ENCODE measurements at places on chromosomes 12 and 14.

- no peak for DNase-seq
Observed at GRCh38 chr12:102948941-102949352, 8.5 kb upstream of the ASCL1 start.

GRCh38 chr12:104352106-104352713 is 48.7 kb downstream of the EID3 start:
- DNase-seq, result no peak

DNA sequence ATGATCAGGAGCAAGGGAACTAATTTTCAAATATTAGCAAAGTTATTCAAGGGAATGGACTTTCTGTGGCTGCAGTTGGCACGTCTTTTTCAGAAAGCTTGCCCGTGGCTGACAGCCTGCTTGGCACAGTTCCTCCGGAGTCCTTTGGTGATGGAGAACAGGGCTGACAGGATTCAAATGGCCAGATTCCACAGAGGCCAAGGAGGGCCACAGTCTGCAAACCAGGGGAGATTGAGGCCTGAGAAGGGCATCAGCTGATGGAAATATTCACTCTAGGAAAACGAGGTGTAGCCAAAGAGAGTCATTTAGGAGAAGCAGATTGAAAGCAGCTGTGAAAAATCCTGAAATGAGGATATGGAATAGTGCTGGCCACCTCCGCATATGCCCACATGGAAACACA is 178.3 kb downstream of the EMP1 start:
- DNase-seq, result no peak

- DNase-seq, result no peak
Observed at GRCh38 chr14:94306047-94306978, 13.2 kb upstream of the SERPINA10 start.

GRCh38 chr14:98198385-98198784 is 1073.6 kb downstream of the BCL11B start:
- no peak for DNase-seq

- DNase-seq, result no peak
Observed at GRCh38 chr12:44058366-44058765, 222.5 kb downstream of the TMEM117 start.

DNA sequence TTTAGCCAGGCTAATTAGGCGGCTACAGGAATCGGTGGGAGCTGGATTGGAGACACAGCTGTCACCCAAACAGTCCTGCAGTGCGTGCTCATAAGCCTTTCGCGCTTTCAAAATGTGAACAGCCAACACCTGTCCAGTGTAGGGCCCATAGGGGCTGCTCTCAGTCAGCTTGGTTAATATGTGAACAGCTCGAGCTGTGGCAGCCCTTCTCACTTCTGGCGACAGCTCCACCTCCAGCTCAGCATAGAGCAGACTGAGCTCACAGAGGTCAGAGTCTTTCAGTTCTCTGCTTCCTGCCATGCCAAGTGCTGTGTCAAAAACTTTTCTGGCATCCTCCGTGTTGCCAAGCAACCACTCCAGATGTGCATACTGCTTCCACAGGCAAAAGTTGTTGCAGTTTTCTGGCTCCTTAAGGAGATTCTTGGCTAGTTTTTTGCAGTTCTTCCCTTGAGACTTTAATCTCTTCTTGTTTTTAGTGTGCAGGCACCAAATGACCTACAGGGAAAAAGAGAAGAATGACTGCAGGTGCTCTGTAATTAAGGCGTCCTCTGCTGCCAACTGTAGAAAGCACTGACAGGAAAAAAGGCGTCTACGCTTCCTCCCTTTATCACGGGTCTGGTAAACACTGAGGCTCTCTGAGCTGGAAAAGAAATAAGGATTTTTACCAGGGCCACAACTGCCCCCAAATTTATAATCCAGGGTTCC is 32.5 kb downstream of the PSMC1 start:
- no peak for DNase-seq

GRCh38 chr12:13377698-13378097 is 181.2 kb downstream of the EMP1 start:
- DNase-seq, result no peak

GRCh38 chr12:81541121-81541520 is 218.0 kb downstream of the PPFIA2 start:
- DNase-seq, result no peak

- peak; percentile 75 for DNase-seq
Observed at GRCh38 chr14:95460647-95461478, 55.6 kb downstream of the SYNE3 start.

GRCh38 chr12:71440763-71441748 is 1.5 kb downstream of the LGR5 start:
- DNase-seq, result no peak

- DNase-seq, result no peak
Observed at GRCh38 chr12:108316176-108317086, 22.7 kb downstream of the CMKLR1 start.

DNA sequence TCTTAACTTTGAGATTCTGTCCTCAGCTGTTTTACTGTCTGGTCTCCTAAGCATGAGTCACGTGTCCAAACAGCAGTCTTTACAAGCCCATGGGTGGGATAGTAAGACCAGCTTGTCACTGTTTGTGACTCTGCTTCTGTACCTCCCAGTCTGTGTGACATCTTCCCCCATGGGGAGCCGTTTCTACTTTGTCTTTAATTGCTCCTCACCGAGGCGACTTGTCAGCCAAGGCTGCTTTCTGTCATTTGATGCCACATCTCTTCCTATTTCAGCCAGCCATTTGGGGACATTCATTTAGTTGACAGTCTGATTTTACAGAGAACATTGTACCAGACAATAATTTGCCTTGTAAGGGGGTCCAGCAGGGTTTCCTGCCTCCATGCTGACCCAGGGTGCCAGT is 534.8 kb downstream of the NRXN3 start:
- DNase-seq, result no peak

DNA sequence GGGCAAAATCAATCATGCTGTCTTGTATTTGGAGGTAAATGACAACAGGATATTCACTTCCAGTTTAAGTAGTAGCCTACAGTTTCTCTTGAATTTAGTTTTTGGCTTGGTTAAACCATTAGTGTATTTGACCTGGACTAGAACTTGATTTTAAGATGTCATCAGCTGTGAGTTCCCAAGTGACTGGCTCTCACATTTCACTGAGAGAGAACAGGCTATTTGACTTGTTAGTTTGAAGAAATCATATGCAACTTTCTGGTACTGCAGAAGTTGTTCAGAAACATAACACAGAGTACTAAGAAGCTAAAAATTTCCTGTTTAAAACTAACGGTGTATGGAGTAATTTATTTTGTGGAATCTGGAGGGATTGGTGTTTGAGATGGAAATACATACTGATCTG is 22.3 kb downstream of the MNAT1 start:
- no peak for DNase-seq

DNA sequence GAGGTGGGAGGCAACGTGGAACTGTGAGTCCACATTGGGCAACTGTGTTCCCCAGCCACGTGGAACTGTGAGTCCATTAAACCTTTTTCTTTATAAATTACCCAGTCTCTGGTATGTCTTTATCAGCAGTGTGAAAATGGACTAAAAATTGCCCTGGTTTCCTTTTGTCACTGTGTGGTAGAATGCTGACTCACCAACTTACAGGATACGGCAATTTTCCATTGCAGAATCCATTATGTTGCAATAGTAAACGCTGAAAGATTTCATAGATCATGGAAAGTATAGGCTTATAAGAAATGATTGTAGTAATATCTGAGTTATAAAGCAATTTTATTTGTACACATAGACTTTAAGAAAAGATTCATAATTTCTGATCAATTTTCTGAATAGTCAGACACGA is 93.0 kb downstream of the GTF2A1 start:
- DNase-seq, result no peak

Measured in NCI-H226 (cell line).